ENCODE measurements at places on chromosomes 4 and X. TPM values are rescaled to one million over a fixed set of nuclear protein-coding genes. Genes with fewer than 3 reads are reported as not detected.

DNA sequence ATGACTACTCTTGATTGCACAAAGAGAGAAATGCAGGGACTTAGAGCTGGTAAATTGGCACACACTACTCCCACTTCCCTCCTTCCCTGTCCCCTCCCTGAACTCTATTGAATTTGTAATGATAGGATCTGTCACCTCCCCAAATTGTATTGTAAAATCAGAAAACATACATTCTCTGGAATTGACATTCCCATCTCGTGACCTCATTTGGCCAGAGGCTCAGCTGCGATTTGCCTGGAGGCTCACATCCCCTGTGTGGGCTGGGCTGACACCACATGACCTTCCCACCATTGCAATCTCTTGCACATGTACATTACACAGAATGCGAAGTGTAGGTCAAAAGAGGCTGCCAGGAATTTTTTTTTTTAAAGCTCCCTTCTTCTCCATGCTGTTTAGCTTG, 172.1 kb downstream of the MID1IP1 start:
- DNase-seq: peak; percentile 37

- peak; percentile 24 for DNase-seq
These were observed 6.6 kb upstream of the ENOX2 start for GRCh38 chrX:130909469-130910136.

- DNase-seq: no peak
These were observed 39.3 kb downstream of the NSUN7 start for GRCh38 chr4:40789031-40789430.

- DNase-seq: no peak
These were observed 33.3 kb downstream of the HMGN5 start for GRCh38 chrX:81168391-81168790.

- DNase-seq: peak; percentile 52
These were observed 40.8 kb upstream of the FAM47B start for GRCh38 chrX:34901761-34902160.

DNA sequence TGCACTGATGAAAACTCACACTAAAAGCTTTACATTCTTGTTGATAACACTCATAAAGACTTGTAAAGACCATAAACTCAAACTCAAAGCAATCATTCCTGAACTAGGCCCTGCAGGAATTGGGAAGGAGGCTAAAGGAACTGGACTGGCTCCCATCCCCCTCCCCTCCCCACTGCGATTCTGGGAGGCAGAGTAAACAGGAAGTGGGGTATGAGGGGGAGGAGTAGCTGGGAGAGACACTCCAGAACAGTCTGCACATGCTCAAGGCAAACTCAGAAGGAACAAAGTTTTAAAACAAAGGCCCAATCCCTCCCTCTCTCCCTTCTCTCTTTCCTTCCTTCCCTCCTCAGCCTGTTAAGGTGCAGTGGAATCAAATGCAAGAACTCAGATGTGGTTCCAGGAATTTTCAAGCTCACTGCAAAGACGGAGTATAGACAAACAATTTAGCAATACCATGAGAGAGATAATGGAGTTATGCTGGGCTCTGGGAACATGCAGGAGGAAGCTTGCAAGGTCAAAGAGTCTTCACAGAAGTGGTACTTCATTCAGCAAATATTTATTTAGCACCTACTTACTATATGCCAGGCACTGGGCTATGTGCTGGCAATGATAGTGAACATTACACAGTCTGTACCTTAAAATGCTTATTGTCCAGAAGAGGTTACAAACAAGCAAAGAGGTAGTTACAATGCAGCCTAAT, 15.9 kb downstream of the MID1IP1 start:
- DNase-seq: peak; percentile 38

DNA sequence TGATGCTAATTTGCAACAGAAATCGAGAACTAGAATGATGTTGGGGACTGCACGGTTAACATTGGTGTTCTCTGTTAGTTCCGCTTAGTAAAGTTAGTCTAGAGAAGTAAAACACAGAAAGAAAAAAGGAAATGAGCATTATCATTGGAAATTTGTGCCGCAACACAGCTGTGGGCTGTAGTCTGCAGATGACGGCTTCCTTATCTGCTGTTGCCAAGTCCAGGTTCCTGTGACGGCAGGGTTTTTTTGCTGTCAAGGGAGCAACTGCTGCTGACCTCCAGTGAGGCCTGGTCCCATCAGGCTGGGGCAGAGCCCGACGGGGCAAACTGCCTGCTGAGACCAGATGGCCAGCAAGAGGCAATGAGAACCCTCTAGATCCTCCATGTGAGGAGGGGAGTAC, 38.9 kb upstream of the PHEX start:
- no peak for DNase-seq

CYBB gene
- total RNA-seq: not detected

CT83 gene
- not detected for total RNA-seq

LONRF3 gene
- not detected for total RNA-seq

OR13H1 gene
- not detected for total RNA-seq

INTS12 gene
- total RNA-seq: 22.9 TPM

HMX1 gene
- not detected for total RNA-seq

ADAM29 gene
- total RNA-seq: not detected

CDKL2 gene
- 7.5 TPM for total RNA-seq
